GM12865 (cell line): ENCODE measurements at places on chromosomes 7 and 10.

GRCh38 chr10:73357166-73357565, 1.5 kb downstream of the CFAP70 start:
- no peak for DNase-seq

- DNase-seq, result no peak
Measured at GRCh38 chr7:116674508-116675173, 2.6 kb downstream of the MET start.

GRCh38 chr10:24974976-24975375, 22.6 kb upstream of the PRTFDC1 start:
- no peak for DNase-seq

GRCh38 chr10:124184208-124184830, 90.9 kb upstream of the CHST15 start:
- no peak for DNase-seq

- no peak for DNase-seq
Measured at GRCh38 chr7:132255898-132256297, 320.4 kb downstream of the PLXNA4 start.

DNA sequence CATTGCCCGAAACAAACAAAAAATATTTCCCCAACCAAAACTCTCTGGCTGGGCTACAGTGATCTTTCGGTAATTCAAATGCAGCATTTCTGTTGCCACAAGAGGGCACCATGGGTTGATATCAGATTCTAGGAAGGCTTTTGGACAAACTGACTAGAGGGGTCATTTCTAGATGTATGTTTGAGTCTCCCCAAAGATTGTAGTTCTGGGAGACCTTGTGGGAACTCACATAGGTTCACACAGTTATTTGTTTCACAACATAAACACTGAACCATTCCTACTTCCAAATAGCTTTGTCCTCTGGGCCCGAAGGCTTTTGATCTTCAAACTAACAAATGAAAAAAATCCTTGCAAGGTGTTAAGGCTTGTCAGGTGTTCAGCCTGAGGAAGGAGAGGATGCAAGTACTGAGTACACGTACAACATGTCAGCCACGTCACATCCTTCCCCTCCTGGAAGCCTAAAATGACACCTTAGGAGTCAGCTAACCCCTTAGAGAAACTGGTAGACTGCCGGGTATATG, 37.0 kb upstream of the IL15RA start:
- DNase-seq, result peak; percentile 76

DNA sequence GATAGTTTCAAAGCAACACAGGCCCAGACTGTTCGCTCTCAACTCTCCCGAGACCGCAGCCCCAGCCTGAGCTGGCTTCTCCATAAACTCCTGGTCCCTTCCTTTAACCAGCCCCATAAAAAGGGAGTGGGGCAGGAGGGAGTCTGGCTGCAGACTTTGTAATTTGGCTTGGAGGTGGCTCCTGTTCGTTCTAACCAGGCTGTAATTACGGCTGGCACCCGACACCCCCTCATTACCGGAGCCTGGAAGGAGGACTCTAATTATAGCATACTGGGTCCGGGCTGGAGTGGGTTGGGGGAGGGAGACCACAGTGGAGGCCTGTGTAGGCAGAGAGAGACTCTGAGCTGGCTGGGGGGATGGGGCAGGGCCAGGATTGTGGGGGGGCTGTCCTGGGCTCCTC, 49.7 kb downstream of the UNC5B start:
- no peak for DNase-seq

- DNase-seq, result no peak
Measured at GRCh38 chr10:103155471-103156085, 37.5 kb downstream of the NT5C2 start.

- no peak for DNase-seq
Measured at GRCh38 chr10:121455377-121455776, 142.9 kb downstream of the FGFR2 start.

DNA sequence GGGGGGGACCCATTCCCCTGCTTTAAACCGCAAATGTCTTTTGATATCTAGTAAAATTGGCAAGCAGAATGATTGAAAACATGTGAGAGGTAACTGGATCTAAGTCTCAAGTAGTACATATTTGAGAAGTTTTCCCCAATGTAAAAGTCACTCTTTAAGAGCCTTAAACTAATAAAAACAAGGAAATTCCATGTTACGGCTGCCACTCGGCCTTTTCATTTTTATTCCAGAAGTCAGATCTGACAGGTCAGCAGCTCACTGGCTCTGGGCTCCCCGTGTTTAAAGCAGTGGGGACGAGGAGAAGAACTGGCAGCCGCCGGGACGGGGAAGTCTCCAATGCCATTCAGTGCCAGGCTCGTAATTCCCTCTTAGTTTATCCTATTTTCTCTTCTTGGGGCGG, 80.7 kb downstream of the CUX1 start:
- DNase-seq, result no peak

DNA sequence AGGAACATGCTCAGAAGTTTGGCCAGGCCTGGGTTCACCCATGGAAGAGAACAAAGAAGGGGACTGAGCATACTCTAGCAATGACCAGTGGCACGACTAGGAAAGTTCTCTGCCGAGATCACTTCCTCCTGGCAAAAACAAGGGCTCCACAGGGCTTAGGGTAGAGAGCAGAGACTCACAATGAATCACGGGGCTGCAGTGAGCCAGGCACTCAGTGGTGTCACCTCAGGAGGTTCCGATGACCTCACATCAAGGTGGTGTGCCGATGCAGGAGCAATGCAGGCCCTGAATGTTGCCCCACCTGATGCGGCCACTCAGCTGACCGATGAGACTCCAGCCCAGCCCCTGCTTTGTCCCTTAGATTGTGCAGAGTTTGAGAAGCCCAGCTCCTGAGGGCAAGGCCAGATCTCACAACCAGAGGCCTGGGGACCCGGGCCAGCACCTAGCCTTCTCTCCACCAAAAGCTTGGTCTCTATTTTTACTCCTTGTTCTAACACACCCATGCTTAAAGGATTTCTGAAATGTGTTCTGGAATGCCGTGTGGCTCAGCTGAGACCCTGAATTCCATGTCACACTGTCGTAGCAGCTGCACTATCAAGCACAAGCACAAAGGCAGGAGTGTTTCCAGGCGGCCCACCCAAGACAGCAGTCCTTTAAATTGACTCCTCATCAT, 60.9 kb downstream of the COBL start:
- DNase-seq, result no peak
